Small intestine (tissue), 16 donors: ENCODE measurements at places on chromosomes 5 and 9. TPM values are rescaled to one million over a fixed set of nuclear protein-coding genes. Genes with fewer than 3 reads are reported as not detected.

Gene LCN9
- not detected for polyA plus RNA-seq

Gene PRSS3
- polyA plus RNA-seq = 147 TPM

Gene AQP7
- polyA plus RNA-seq = 38.0 TPM

Gene MSX2
- 0.46 TPM for polyA plus RNA-seq

Gene GFI1B
- polyA plus RNA-seq = 0.89 TPM

Gene PPIP5K2
- polyA plus RNA-seq = 17.9 TPM

Gene TAF11L5
- polyA plus RNA-seq = not detected

Gene NME5
- polyA plus RNA-seq = 1.3 TPM

Gene NADK2
- 13.0 TPM for polyA plus RNA-seq

Gene DOK3
- 3.1 TPM for polyA plus RNA-seq

Gene CDX1
- polyA plus RNA-seq = 205 TPM

Gene NR2F1-AS1
- polyA plus RNA-seq = 3.5 TPM

Gene PCDHA2
- polyA plus RNA-seq = not detected

Gene TMEM252
- 0.89 TPM for polyA plus RNA-seq

Gene ANKDD1B
- polyA plus RNA-seq = not detected

Gene CCL21
- 286 TPM for polyA plus RNA-seq

Gene IFNA21
- polyA plus RNA-seq = not detected

Gene TTC39B
- 33.6 TPM for polyA plus RNA-seq

Gene RNF44
- 56.9 TPM for polyA plus RNA-seq

Gene CDKN2B-AS1
- polyA plus RNA-seq = 8.4 TPM

Gene CAMK4
- polyA plus RNA-seq = 3.2 TPM

Gene SYNPO
- polyA plus RNA-seq = 34.4 TPM

Gene HTR1A
- polyA plus RNA-seq = not detected

Gene INSYN2B
- polyA plus RNA-seq = not detected

Gene BRINP1
- polyA plus RNA-seq = 2.3 TPM
